Stimulated activated CD4-positive, alpha-beta T cell treated with anti-CD3 and anti-CD28 coated beads, Interleukin-15, amount 100 ng/mL, for 1 hour (primary cell): ENCODE measurements at places on chromosomes 5 and 9.
A peak's percentile ranks its signal among the peaks of the same experiment; 100 is the strongest.

DNA sequence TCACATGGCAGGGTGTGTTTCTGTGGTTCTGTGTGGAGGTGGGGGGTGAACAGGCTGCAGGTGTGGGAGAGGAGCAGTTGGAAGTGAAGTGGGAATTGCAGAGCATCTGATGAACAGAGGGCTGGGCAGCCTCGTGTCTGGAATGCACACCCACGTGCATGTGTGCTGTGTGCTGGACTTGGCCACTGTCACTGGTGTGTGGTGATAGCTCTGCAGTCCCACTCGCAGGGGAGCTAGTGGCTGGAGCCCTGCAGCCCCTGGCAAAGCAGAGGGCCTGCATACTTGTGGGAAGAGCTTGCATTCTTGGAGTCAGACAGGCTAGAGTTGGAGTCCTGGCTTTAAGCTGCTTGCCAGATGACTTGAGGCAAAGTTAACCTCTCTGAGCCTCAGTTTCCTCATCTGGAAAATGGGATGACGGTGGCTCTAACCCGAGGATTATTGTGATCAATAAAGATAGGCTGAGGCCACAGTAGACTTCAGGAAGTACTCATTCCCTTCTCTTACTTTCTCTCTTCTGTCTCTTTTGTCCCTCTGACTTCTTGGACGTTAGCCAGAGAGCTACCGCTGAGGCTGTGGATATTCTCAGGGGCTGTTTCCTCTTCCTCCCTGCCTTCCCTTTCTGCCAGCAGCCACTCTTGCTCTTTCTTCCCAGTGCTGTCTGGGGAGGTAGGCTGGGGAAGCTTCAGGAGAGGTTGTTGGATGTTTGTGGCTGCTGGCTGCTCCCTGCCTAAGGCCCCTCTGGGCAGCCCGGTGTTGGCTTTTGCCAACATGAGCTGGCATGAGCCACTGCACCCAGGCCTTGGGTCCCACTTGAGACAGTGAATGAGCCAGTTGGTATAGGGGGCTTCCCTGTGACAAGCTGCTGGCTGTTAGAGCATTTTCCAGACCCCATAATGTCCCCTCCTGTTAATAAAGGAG is 18.3 kb downstream of the PSAT1 start:
- DNase-seq: no peak

GRCh38 chr9:113772121-113772810 is 103.8 kb upstream of the ZNF618 start:
- no peak for DNase-seq

DNA sequence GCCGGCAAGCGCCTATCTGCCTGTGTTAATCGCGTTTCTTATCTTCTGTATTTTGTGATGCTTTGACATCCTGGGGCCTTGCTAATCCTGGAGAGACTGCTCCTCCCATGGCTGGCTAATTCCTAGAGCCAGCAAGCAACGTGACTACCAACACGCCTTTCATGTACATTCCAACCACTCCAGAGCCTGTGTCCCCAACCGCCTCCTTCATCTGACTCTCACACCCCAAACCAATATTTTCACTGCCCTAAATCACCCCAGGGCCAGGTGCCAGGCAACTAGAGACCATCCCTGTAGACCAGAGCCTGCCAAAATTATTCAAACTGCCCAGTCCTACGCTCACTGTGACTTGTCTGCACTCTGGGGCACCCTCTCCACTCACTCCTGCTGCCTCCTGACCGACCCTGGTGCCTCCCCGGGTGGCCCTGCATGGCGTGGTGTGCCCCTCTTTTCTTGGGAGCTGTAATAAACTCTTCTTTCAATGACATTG is 50.5 kb upstream of the COL5A1 start:
- DNase-seq: no peak

GRCh38 chr9:134204991-134205578 is 40.7 kb upstream of the RNU6ATAC start:
- no peak for DNase-seq

DNA sequence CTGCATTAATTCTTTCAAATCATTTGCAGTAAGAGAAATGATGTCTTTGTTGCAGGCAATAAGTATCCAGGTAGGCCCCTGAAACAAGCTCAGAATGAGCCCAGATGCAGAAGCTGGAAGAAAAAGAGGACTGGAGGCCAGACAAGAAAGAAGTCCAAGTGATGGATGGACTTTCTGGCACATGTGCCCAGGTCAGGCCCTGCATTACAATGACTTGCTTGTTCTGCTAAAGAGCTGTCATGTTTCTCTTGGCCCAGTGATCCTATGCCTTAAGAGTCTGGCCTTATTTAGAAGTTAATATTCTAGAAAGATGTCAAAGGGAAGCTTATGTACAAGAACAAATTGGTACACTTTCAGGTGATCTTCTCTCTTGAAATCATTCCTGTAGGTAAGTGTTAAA is 64.8 kb downstream of the DPYSL3 start:
- no peak for DNase-seq

DNA sequence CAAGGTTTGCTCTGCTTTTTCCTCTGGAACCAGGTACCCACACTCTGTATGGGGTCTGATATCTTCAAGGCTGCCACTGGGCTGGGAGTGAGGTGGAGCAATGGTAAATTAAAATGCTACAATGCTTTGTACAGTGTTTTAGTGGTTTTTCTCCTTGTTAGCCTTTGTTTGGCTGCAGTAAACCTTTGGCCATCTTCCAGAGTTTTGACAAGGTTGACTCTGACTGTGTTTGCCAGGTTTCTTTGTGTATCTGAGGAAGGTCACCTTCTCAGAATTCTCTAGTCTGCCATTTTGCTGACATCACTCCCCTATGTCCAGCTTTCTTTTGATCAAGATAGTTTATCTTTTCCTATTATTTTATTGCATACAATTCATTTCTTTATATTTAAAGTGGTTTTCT is 11.2 kb downstream of the SPATA31D1 start:
- no peak for DNase-seq

DNA sequence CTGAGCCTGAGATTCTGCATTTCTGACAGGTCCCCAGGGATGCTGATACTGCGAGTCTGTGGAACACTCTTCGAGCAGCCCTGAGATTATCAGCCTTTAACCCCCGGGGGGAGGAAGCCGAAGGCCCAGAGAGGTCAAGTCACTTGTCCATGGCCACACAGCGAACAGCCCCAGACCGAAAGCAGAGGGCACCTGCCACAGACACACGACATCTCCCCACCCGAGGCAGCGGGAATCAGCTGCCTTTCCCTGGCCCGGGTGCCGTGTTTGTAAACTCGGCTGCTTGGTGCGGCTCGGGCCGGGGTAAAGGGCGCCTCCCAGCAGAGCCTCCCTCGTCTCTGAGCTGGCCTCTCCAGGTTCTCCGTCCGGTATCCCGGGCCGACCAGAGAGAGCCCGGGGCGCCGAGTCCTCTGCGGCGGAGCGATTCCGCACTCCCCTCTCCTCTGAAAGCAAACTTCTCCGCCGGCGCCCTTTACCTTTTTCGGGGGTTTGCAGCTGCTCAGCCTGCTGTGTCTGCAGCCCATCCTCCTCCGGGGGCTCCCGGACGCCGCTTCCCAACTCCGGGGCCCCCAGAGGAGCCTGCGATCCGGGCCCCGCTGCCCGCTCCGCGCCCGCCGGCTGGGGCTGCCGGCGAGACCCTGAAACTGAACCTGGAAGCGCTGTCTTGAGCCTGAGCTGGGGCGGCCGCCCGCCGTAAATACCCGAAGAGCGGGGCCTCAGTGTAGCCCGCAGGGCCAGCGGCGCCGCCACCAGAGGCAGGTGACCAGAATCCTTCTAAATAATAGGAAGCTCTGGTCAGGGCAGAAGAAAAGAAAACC is at the start of gene CCDC69:
CCDC69 (minus strand) TSS at position 646 of the 818 bp plus-strand sequence; CDS start at position 524, 122 bp downstream.
- peak; percentile 46 for DNase-seq

- DNase-seq: no peak
These were observed 103.7 kb downstream of the ARL15 start for GRCh38 chr5:54206580-54207229.

GRCh38 chr5:103561685-103562452 is 720 bp downstream of the NUDT12 start:
- no peak for DNase-seq

GRCh38 chr5:154444556-154445421 is 1.0 kb upstream of the SAP30L start:
- DNase-seq: no peak

DNA sequence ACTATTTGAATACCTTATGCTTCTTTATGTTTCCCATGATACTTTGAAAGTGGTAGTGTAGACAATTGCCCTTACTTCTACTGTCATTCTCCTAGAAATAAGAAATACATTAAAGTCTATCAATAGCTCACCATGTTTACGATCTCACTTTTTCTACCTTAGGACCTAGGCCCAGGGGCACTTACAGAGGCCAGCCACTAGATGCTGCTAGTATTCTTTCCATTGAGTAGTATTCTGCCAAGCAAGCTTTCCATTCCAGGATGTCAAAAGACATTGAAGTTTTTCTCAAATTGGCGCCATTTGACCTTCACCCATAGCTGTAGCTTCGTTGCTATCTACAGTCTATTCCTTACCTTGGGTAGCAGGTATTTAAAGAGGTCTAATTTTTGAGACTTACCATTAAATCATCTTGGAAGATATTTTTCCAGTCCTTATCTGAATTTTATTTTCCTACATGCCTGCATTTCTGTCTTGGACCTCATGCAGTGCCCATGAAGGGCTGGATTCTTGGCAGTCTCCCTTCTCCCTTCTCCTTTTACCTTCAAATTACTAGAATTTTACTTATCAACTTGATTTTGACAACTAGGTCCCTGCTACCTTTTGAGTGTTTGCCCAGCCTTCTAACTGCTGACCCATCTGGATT is 246.0 kb upstream of the NUDT12 start:
- no peak for DNase-seq

DNA sequence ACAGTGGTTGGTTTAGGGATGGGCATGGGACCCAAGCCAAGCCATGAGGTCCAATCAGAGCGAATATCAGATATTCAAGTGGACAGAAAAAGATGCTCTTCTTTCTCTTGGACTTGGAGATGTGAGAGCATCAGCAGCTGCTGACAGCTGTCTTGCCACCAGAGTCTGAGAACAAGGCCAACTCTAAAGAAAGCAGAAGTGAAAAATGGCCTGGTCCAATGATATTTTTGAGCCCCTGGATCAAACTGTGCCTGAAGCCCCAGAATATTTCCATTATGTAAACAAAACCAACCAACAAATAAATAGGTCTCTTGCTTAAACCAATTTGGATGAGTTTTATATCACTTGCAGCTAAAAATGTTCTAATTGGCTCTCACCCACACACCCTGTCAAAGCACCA is 30.7 kb upstream of the JADE2 start:
- DNase-seq: no peak

DNA sequence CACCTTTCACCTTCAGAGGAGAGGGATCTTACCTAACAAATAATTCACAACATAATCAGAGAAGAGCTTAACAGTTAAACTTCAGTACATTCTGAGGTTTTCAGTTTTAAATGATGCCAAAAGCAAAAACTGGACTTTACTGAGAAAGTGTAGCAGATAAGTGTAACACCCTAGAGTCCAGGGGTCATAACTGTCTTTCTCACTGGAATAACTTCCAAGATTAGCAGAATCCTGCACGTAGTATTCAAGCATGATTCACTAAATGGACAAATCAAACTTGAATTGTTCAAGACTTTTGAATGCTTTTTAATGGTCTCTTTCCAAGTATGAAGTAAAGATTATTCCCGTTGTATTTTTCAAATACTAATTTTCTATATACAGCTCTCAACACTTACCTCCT is 180.1 kb upstream of the NREP start:
- DNase-seq: no peak

DNA sequence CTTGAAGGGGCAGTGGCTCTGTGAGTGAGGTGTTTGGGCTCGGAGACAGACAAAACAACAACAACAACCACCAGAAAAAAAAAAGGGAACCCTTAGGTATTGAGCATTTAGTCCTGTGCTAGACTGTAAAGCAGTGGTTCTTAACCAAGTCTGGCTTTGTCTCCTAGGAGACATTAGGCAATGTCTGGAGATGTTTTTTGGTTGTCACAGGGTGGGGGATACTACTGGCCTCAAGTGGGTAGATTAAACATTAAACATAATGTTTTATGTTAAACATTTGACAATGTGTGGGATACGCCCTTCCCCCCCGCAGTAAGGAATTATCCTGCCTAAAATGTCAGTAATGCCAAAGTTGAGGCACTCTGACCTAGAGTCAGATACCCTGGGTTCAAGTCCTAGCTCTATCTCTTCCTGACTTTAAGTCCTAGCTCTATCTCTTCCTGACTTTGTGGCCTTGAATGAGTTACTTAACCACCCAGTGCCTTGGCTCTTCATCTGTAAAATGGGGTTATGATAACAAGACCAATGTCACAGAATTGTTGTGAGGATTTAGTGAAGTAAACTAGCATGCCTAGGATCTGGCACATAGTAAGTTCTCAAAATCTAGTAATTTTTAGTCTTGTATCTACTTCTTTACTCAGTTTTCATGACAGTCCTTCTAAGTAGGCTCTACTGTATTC is 1.8 kb downstream of the TRIM32 start:
- no peak for DNase-seq

DNA sequence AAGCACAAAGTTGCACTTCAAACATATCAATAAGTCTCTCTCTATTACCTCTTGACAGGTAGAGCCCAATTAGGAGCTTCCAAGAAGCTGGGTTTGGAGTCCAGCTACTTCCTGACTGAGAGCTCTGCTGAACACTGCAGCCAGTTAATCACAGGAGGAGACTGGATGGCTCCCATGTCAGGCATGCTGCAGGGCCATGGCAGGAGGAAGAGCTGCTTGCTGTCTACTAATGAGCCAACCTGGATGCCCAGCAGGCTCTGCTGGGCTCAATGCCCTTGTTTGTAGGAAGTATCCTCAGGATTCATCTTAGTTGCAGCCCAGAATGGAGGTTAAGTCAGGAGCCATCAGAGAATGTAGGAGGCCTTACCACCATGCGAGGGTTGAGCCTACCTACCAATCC is 91.9 kb downstream of the TMEM215 start:
- DNase-seq: no peak
